Activated naive CD4-positive, alpha-beta T cell treated with anti-CD3 and anti-CD28 coated beads, Interleukin-2, amount 50 U/mL, for 72 hours (primary cell): ENCODE measurements at places on chromosomes 11 and 22. TPM values are rescaled to one million over a fixed set of nuclear protein-coding genes. Genes with fewer than 3 reads are reported as not detected.

- DNase-seq = no peak
These were observed 67.9 kb downstream of the CYB5R2 start for GRCh38 chr11:7605186-7605943.

DNA sequence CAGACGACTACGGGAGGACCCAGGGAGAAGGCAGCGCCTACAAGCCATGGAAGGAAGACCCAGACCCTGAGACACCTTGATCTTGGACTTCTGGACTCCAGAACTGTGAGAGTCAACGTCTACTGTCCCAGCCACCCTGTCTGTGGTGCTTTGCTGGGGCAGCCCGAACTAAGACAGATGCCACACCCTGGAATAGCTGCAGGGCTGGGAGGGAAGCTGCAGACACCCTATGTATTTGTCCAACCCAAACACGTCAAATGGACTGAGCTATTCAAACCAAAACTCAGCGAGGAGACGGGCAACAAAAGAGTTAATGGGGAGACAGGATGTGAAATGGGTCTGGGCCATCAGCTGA lies 169.3 kb downstream of the CTTN start:
- no peak for DNase-seq

DNA sequence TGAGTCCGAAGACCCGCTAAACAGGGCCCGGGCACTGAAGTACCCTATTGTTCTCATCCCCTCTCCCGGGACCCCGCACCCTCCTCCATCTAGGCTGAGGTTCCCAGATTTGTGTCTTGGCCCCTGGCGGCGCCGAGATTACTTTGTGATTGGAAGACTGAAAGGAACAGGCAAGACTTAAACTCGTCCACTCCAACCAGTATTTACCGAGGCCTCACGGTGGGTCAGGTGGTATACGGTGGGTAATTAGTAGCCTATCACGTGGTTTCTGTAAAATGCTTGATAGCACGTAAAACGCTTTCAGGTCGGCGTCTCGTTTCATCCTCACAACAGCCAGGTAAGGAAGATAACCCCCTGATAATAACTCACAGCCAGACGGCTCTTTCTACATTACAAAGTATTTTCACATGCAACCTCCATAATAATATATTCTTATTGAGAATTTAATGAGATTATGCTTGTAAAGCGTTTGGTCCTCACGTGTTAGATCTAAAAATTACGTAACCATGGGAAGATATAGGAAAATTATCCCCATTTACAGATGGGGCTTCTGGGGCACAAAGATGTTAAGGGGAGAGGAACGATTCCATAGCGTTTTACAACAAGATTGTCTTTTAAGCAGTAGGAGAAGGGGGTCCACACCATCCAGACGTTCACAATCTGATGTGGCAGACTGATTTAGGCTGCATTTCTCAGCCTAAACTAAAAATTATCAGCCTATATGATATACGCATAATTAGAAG lies 642 bp upstream of the PIK3C2A start:
- DNase-seq = peak; percentile 63

Gene TRMT2A
- 79.9 TPM for total RNA-seq

Gene SLC22A12
- not detected for total RNA-seq

Gene PTPRJ
- 26.5 TPM for total RNA-seq

Gene MMP7
- not detected for total RNA-seq

GRCh38 chr11:121645001-121645400 lies 192.2 kb upstream of the SORL1-AS1 start:
- no peak for DNase-seq

Gene ASRGL1
- 8.1 TPM for total RNA-seq

- DNase-seq = no peak
These were observed 1.7 kb downstream of the FGF3 start for GRCh38 chr11:69817265-69818230.

Gene LGALS1
- total RNA-seq = 362 TPM

- no peak for DNase-seq
These were observed 254.6 kb downstream of the BUD13 start for GRCh38 chr11:116518141-116518540.

GRCh38 chr11:81036168-81036870 lies 1595.5 kb upstream of the TENM4 start:
- DNase-seq = no peak

DNA sequence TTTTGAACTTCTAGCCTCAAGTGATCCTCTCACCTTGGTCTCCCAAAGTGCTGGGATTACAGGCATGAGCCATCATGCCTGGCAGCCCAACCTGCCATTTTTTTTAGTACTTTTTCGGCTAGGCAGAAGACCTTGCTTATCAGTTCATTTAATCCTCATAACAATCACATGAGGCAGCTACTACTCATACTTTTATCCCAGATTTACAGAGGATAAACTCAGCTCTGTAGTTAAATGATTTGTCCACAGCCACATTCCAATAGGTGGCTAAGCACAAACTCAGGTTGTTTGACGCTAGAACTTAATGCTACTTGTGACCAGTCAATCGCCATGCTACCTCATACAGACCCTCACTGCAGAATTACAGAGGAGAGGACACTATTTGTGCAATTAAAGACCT lies 28.1 kb downstream of the SBF2 start:
- DNase-seq = no peak

Gene SYT8
- total RNA-seq = not detected

- DNase-seq = no peak
These were observed 43.3 kb downstream of the WNT7B start for GRCh38 chr22:45933506-45934167.

DNA sequence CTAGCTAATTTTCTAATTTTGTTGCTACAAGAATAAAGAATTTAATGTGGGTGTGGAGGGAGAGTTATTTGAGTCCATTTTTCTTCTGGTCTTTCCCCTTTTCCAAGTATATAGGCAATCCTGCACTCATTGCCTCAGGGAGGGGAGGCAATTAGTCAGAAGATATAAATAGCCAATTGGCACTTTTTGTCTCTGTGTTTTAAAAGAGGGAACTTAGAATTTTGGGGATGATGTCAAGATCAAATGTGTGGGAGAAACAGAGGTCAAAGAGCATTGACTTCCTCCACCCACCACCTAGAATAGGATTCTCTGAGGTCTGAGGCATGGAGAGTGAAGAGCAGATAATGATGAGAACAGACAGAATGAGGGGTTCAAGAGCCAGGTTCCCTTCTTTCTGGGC lies 120.3 kb upstream of the ZC3H12C start:
- no peak for DNase-seq

- no peak for DNase-seq
These were observed 758 bp downstream of the PDXP start for GRCh38 chr22:37659066-37659896.

Gene SAA4
- not detected for total RNA-seq

Gene RCOR2
- total RNA-seq = 0.09 TPM

- DNase-seq = no peak
These were observed 55.6 kb downstream of the P4HA3 start for GRCh38 chr11:74255741-74256375.

DNA sequence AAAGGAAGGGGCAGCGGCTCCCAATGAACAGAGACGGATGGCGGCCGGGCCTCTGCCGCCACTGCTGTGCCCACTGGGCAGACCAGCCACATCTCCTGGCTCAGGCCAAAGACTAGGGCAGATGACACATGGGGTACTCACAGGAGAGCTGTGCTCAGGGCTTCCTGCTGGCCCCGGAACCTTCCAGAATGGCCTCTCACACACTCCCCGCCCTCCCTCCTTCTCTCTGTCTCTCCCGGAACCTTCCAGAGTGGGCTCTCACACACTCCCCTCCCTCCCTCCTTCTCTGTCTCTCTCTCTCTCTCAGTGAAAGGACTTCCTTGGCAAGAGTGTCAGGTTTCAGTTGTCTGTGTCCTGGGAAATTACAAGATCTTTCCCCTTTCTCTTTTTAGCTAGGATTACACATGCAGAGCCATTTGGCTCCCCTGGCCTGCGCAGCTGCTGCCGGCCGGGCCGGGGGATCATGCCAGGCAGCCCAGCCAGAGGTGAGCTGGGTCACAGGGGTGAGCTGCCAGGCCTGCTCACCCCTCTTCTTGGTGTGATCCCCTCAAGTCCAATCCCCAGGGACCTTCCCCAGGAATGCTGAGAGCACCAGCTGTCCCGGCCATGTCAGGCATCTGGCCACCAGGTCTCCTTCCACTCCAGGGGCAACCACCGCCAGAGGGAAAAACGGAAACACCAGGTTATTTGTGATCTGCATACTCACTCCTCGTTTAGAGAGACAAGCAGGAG lies 45.3 kb upstream of the ADA2 start:
- DNase-seq = no peak
